ENCODE measurements at places on chromosomes 7 and 10. TPM values are rescaled to one million over a fixed set of nuclear protein-coding genes. Genes with fewer than 3 reads are reported as not detected.

The IFRD1 gene
- 57.4 TPM for total RNA-seq

The SH3PXD2A gene
- total RNA-seq: 0.22 TPM

The OR2F2 gene
- not detected for total RNA-seq

DNA sequence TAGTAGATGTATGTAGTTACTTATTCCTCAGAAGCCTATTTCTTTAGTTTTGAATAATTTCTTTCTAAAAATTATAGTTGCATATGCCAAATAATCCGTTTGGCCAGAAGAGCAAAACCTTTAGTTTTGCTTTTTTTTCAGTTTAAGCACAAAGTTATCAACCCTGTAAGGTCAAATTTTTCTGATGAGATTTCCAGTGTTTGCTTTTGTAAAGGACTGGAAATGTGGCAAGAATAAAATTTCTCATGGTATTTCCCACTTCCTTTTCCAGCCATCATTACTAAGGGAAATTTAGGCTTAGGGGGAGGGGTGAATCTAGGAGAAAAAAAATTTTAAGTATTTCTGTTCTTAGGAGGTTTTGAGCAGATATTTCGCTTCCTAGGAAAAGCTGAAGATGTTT lies 7.6 kb downstream of the CALD1 start:
- no peak for DNase-seq

DNA sequence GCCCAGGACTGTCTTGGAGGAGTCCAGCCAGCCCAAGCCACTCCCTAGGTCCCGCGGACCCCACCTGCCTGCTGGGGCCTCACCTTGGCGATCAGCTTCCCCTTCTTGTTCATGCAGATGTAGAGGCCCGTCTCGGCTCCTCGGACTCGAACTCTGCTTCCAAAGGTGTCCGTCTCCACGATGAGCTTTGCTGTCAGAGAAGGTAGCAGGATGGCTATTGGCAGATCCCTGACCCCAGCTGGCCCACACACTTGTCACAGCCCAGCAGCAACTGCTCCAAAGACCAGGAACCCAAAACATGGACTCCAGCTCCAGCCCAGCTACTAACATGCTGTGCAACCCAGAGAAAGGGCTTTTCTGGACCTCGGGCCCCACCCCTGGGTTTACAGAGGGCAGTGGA lies 4.5 kb downstream of the FGF8 start:
- no peak for DNase-seq

DNA sequence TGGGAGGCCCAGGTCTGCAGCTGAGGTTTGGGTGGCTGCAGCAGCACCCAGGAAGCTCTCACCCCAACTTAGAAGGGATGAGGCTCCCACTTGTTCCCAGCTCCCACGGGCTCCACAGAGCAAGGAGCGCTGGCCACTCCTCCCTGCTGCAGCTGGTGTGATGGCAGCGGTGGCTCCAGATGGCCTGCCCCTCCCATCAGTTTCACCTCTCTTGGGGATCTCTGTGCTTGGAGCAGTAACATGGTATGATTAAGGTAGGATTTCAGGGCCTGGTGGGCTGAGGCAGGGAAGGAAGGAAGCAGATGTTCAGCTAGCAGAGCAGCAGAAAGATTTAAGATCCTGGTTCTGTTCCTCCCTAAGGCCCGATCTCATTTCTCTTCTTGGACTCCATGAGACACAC lies 66.8 kb upstream of the KIF5B start:
- DNase-seq: no peak

DNA sequence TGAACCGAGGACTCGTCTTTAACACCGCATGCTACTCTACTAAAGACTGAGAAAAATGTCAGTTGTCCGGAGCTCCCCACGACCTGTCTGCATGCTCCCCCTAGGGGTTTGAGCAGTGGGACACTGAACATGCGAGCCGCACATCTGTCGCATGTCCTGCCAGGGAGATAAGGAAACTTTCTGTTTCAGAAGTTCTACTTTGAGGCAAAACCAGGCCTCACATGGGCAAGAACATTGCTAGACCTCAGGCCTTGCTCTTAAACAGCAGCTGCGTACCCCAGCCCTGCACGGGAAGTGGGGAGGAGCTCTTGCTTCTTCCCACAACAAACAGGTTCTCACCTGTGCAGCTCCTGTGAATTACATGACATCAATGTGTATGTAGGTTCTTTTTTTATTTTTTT lies 30.3 kb upstream of the HERPUD2 start:
- no peak for DNase-seq

DNA sequence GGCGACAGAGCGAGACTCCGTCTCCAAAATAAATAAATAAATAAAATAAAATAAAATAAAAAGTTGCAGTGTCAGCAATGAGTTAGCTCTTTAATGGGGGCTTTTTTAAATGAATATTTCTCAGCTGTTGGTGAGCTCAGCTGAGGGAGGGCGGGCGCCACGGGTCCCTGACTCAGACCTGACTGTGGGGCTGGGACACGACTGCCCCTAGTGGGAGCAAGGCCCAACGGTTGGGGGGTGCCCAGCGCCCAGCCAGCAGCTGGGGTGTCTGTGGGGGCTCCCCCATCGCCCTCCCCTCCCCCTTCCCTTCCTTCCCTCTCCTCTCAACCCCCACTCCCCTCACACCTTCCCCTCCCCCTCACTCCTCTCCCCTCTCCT lies 46.6 kb downstream of the PWWP2B start:
- DNase-seq: peak; percentile 78

The VGF gene
- total RNA-seq: 1.4 TPM

DNA sequence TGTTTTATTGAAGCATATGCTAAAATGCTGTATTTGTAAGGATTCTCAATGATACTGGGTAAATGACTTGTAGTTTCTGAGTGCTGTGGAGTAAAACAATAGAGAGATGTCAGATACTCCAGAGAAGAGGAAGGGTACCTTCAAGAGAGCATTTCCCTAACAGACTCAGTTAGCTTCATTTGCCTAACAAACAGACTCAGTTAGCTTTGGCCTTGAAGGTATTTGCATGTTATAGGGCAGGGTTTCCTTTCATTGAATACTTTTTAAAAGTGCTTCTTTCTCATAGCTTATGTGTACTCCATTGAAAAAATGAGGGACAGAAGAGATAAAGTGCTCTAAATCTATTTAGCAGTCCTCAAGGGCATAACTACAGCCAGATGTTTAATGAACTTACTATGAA lies 101.8 kb downstream of the CHN2 start:
- DNase-seq: peak; percentile 90

- DNase-seq: no peak
These were observed 122.2 kb downstream of the TSPAN12 start for GRCh38 chr7:120735791-120736190.

The CFAP70 gene
- 14.2 TPM for total RNA-seq

DNA sequence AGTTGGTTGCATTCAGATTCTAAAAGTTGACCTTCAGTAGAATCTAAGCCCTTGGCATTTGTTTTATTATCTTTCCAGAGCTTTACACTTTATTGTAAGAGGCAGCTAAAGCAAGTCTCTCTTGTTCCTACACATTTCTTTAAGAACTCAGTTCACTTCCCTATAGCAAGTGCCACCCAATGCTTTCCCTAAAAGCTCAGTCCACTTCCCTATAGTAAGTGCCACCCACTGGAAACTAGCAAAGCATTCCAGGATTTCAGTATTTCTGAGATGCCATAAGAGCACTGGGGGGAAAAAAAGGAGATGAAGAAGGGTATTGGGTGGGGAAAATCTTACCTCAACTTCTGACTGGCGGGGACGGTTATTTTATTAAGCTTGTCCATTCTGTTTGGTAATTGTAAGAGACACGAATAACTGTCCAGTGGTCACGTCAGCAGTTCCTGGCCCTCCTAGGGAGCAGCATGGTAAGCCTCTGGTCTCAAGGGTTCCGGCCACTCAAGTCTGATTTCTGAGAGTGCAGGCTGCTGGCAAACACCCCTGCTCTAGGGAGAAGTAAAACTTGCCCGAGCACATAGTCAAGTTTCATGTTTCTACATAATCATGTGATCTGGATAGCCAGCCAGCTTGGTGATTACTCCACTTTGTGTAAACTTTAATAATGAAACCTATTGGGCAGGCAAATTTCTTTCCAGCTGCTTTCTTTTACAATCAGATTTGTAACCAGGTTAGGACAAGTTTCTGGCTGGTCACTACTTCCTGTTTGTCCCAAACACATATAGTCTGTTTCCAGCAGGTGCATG lies at the start of gene BLNK:
BLNK (minus strand) TSS at position 554 of the 800 bp plus-strand sequence; CDS start at position 383, 171 bp downstream.
- DNase-seq: peak; percentile 88

DNA sequence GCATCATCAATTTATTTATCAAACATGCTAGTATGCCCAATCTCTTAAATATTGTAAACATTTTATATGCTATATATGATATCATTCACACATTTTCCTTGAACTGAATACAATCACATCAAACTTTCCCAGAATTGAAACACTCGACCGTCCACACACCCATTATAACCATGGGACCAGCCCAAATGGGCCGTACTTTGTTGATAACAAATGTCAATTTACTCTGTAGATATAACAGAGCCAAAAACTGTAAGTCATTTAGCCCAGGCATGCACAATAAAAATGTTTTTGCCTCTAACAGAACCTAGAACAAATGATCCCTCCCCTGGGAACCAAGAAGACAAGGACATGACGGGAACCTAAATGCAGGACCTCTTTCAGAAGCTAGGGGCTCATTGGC lies 683 bp upstream of the ANKRD22 start:
- DNase-seq: no peak

DNA sequence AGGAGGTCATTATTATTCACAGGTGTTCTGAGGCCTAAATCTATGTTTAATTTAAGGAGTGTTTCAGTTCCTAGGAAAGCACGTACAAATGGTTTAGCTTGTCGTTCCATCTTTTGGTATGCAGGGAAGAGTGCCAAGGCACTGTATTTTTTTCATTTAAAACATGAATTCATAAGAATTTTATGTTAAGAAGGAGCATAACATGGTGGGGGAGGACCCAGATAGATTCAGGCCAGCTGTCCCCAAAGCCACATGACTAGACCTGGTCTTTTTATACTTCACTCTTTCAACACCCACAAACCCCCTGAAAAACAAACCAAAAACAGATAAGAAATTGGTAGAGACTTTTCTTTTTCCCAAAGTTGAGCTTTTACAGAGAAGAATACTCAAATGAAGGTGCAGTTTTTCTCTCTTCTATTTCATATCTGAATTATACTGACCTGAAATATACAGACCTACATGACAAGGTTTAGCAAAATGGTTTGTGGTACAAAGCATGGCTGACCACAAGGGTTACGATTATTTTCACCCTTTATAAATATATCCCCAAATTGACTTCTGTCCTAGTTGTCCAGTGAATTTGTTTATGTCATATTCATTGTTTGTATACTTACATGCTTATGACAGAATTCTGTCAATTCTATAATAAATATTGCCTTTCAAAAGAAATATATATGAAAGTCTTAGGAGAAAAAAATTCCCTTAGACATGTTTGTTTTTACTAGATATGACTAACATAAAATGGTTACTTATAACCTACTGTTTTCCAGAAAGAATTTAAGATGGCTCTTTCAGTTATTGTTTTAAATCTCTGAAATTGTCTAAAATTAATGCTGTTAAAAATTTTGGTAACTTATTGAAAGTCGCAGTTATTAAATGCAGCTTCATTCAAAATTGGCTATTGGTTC lies 71.3 kb downstream of the AP3M1 start:
- DNase-seq: no peak

The RNLS gene
- not detected for total RNA-seq

The C10orf105 gene
- total RNA-seq: not detected

- DNase-seq: no peak
These were observed 49.6 kb downstream of the ADARB2 start for GRCh38 chr10:1687623-1688150.

DNA sequence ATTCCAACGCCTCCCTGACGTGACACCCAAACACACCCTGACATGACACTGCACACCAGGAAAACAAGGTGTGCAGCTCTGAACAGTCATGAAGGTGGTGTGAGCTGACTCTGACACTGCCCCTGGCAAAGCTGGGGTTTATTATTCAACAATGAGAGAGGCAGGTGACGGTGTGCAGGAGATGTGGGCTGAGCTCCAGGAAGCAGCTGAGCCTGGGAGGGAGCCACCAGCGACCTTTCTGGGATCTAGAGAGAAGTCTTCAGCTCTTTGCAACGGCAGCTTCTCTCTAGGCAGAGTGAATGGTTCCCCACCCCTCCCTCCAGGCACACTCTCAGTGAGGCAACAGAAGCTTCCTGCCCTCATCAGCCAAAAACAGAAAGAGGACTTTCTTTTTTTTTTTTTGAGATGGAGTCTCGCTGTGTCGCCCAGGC lies 65.6 kb downstream of the SH3PXD2A start:
- no peak for DNase-seq

DNA sequence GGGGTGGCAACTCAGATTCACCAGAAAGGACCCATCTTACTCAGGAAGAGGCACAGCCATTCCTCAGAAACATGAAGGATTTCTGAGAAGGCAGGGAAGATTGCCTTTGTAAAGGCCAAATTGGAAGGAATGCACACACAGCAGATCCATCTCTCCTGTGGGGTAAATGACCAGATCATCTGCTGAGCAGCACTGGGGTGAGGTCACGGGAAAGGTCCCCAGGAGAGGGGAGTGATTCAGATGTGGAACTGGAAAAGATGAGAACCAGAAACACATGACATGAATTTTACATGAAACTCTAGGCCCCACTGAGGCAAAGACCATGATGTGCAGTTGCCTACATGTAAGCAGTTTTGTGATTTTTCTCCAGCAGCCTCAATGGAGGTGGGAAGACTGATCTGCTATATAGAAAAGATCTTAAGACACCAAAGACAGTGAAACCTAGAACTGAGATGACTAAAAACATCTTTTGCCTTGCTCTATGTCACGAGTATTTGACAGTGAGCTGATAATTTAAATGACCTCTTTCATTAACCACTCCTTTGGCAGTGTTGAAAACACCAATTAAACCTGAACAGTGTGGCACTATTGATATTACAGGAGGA lies 91.6 kb downstream of the AMPH start:
- no peak for DNase-seq

Measured in Karpas-422 (cell line).